MG63 (cell line): ENCODE measurements at places on chromosomes 16 and 17. TPM values are rescaled to one million over a fixed set of nuclear protein-coding genes. Genes with fewer than 3 reads are reported as not detected.

The KRTAP4-9 gene
- total RNA-seq: not detected in 2 replicates

The OR2C1 gene
- total RNA-seq: not detected in 2 replicates

The TMEM88 gene
- total RNA-seq: not detected in 2 replicates

The FKBP10 gene
- total RNA-seq: 191 and 258 TPM in 2 replicates

The MYCBPAP gene
- total RNA-seq: not detected in 2 replicates

The DPEP3 gene
- total RNA-seq: not detected in 2 replicates

The SLC13A2 gene
- not detected in 2 replicates for total RNA-seq
